Motor neuron (in vitro differentiated cells): ENCODE measurements at places on chromosomes 16 and 17. TPM values are rescaled to one million over a fixed set of nuclear protein-coding genes. Genes with fewer than 3 reads are reported as not detected.
A peak's percentile ranks its signal among the peaks of the same experiment; 100 is the strongest.

DNA sequence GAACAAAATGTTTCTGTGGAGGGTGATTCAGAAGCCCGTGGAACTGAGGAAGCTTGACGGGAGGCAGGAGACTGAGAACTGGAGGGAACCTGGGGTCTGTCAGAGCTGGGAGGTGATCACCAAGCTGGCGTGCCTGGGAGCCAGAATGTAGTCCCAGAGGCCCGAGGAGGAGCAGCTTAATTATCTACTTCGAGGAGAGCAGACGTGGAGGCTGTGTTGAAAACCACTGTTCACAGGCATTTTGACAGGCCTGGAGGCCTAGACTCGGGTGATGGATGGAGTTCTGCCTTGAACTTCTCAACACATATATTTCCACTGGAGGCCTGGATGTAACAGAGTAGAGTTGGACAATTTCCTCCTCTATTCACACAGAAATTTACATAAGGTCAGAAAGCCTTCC, 177.7 kb upstream of the SALL1 start:
- peak; percentile 75 for ATAC-seq

- ATAC-seq = no peak
These were observed 5.2 kb downstream of the KRT14 start for GRCh38 chr17:41581366-41582060.

- ATAC-seq = no peak
These were observed 15.1 kb downstream of the ZC3H18 start for GRCh38 chr16:88585269-88585668.

GRCh38 chr16:84905965-84906460, 86.2 kb downstream of the CRISPLD2 start:
- no peak for ATAC-seq

DNA sequence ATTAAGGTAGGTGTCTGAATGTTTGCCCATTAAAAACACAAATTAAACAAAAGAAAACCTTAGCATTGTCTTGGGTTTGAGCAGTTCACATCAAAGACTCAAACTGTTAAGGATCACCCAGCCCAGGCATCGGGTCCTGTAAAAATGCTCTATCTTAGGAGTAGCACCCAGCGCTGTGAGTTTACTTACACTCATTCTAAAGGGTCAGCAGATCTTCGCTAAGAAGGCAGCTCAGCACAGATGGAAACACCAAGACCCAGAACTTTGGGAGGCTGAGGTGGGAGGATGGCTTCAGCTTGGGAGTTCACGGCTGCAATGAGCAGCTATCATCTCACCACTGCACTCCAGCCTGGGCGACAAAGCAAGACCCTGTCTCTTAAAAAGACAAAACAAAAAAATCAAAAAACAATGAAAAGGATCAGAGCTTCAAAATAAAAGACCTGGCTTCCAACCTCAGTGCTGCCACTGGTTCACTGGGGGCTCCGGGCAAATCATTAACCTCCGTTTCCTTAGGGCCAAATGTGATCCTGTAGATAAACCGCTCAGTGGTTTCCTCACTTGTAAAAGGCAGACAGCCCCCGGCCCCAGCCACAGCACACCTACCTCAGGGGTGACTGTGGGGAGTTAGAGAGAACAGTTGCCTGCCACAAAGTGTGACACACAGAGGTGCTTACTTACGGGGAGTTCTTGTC, 11.1 kb downstream of the COG1 start:
- no peak for ATAC-seq

DNA sequence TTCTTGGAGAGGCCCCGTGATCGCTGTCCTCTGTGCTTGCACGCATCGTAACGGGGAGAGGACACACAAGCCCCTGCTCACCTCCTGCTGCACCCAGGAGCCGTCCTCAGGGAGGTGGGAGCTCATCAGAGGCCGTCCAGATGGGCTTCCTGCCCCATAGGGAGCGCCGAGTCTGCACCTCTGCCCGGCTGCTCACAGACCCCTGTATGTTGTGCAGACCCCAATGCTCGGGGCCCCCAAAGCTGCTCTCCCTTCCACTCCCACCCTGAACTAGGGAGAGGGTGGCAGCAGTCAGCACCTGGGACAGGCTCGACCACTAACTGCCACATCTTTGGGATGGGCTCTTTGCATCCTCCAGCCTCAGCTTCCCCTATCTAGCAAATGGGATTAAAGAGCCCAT, 4.4 kb upstream of the ZNF469 start:
- no peak for ATAC-seq

- ATAC-seq = peak; percentile 98
These were observed 97.4 kb upstream of the CACNG5 start for GRCh38 chr17:66737524-66737923.

- ATAC-seq = peak; percentile 75
These were observed 19.5 kb downstream of the MARVELD3 start for GRCh38 chr16:71645450-71645849.

DNA sequence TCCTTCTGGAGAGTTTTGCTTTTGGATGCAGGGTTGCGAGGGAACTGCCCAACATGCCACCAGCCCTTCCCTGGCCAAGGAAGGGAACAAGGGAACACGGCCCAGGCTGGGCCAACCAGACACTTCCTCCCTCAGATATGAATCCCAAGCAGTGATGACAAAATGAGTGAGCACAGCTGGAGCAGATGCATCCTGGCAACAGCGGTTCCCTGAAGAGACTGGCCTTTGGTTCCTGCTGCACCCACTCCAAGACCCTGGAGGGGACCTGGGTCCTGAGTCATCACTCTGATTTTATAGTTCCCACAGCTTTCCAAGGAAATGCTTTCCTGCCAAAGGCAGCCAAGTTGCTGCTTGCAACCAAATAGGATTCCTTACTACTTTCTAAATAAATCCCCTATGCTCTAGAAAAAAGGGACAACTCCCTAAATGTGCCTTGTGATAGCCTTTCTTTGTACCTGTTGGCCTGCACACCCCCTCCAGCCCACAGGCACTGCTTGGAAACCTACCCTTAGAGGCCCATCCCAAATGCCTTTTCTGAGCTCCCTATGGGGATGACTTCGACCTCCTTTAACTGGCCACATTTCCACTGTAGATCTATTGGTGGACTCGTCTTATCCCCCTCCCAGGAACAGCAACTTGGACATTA, 5.3 kb downstream of the ST3GAL2 start:
- ATAC-seq = peak; percentile 8

DNA sequence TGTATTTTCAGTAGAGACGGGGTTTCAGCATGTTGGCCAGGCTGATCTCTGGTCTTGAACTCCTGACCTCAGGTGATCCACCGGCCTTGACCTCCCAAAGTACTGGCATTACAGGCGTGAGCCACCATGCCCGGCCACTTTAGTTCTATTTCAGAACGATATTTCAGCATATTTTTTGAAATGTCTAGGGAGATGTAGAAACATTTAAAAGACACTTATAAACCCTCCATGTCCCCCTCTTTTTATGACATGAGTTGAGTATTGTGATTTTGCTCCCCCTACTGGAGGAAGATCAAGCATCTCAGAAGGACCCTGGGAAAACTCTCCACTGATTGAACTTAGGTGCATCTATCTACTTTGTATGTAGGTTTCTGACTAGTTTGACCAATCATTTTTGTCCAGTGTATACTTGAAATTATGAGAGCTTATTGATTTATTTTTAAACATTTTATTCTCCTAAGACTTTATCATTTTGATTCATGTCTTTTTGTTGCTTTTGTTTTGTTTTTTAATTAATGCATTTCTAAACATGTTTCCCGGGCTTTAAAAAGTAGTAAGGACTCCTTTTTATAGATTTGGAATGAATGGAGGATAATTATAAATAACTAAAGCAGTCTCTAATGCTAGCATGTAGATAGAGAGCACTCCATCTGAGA, 105.1 kb downstream of the CHD9 start:
- peak; percentile 43 for ATAC-seq

DNA sequence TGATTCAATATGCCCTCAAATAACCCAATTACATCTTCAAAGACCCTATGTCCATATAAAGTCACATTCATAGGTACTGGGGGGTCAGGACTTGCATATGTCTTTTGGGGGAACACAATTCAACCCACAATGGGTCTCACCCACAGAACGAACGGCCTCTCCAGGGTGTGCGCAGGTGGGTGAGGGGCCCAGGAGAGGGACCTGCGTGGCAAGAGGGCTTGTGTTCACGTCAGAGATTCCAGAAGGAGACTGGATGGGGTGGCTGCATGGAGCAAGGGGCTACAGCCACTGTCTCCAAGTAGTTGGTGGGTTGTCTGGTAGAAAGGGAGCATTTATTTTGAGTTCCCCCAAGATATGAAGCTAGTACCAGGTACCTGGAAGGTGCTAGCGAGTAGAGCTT, 212.2 kb downstream of the SEC14L1 start:
- ATAC-seq = no peak

DNA sequence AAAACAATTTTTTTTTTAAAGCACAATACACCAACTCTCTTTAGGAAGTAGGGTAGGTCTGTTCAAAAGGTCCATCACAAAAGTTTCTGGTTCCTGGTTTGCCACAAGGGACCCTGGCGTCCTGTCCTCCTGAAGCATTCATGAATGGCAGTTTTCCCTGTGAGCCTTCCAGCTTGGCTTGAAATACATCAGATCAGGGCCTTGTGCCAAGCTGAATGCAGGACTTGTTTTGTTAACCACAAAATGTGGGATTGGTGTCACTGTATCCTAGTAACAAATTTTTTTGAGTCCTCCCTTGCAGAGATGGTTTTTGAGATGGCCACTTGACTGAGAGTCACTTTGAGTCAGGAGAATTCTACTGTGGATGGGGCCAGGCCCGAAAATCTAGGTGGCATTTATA, 3.9 kb downstream of the GNAO1 start:
- ATAC-seq = no peak

DNA sequence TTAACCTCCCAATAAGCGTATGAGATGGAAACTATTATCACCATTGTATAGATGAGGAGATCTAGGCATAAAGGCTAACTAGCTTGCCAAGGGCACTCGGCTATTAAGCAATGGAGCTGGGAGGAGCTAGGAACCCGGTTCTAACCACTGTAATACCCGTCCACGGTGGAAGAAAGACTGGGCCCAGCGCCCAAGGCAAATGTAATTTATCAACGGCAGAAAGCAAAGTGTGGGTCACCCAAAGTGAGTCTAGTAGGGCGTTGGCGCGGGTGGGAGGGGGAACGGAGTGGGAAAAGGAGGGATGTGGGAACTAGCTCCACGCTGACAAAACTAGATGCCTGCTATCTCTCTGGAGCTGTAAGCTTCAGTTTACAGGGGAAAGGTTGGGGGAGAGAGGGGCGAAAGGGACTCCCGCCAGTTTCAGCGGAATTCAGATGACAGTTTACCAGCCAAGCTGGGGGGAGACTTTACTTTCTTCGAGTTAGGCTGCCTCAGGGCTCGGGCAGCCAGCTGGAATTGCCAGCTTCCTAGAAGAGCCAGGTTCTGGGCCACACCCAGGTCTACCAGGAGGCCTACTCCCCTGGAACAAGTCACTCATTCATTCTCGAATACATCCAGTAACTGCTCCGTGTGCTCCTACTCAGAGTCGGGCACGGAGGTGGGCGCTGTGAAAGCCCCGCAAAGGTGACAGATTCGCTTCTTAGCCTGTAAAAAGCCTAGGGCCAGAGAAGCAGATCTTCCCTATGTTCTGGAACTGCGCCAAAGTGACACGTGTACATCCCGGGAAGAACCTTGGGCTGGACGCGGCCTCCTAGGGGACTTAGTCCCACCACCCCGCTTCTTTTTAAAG, 837 bp downstream of the LRRC59 start:
- peak; percentile 21 for ATAC-seq

The UTS2R gene
- total RNA-seq = 0.11 TPM in 1 of 2 replicates, not detected in the other

GRCh38 chr17:42428141-42428944, 5.3 kb upstream of the CAVIN1 start:
- peak; percentile 93 for ATAC-seq
